ENCODE measurements at places on chromosomes 2 and 18. TPM values are rescaled to one million over a fixed set of nuclear protein-coding genes. Genes with fewer than 3 reads are reported as not detected.

Gene ACVR2A
- 16.8 TPM for total RNA-seq

Gene SMAD7
- 12.2 TPM for total RNA-seq

Gene UBE2F
- 62.9 TPM for total RNA-seq

Gene SCYGR4
- not detected for total RNA-seq

Gene AOX1
- total RNA-seq: 4.7 TPM

Gene ABHD1
- total RNA-seq: not detected

Gene ALPP
- total RNA-seq: not detected

Gene ASB18
- not detected for total RNA-seq

Gene MC2R
- total RNA-seq: not detected

Gene CNTNAP5
- not detected for total RNA-seq

Gene HOXD4
- total RNA-seq: not detected

GRCh38 chr2:119786295-119786694 lies 26.6 kb downstream of the PTPN4 start:
- DNase-seq: no peak
- H3K27me3 ChIP-seq: no peaks in the 10 kb centered on the region
- H3K27ac ChIP-seq: no peak overlapping the region
- peaks cover 11% of the 10 kb centered on the region for H3K36me3 ChIP-seq
- no peaks in the 10 kb centered on the region for H3K4me1 ChIP-seq

- DNase-seq: no peak
- no peaks in the 10 kb centered on the region for H3K36me3 ChIP-seq
- no peaks in the 10 kb centered on the region for H3K27me3 ChIP-seq
- no peak overlapping the region for H3K4me3 ChIP-seq
Measured at GRCh38 chr2:23541503-23542229, 156.7 kb downstream of the KLHL29 start.

DNA sequence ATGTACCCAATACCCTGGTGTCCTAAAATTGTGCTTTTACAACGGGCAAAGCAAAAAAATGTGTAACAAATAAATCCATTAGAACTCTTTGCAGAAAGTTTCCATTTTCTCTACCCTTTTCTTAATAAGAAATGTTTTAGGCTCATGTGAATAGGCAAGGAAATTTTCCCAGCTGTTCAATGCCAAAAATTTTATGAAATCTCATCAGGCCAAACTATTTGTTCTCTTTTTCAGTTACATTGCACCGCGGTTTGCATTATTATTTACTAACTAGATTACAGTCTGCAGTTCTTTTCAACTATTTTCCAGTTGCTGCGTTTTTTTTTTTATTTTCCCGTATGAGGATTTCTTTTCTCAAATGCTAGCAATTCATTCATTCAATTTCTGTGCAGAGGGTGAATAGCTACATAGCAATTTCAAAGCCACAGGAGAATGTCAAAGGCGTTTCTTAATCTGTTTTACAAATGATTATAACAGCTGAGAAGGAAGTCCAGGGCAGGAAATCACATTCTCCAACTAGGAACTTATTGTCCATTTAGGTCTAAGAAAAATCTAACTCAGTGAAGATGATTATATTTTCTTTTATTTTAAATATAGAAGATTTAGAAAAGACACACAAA lies 367.5 kb upstream of the MMADHC start:
- no peaks in the 10 kb centered on the region for H3K27me3 ChIP-seq
- H3K36me3 ChIP-seq: no peaks in the 10 kb centered on the region
- DNase-seq: no peak
- no peak overlapping the region for H3K4me3 ChIP-seq

DNA sequence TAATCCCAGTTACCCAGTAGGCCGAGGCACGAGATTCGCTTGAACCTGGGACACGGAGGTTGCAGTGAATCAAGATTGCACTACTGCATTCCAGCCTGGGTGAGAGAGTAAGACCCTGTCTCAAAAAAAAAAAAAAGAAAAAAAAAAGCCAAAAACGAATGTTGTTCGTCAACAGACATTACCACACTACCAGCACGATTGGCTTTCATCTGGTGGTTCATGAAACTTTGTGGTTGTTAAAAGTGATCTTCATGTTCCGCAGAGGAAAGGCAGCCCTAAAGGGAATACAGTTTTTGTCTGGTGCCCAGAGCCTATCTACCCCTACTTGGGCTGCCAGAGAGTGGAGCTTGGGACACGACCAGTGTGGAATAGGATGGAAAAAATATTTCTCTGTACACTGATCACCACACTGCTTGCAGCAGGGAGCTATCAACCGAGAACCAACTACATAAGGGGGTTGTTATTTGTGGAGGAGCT lies 13.6 kb upstream of the CXCR4 start:
- no peaks in the 10 kb centered on the region for H3K36me3 ChIP-seq
- H3K4me3 ChIP-seq: no peak overlapping the region
- peak overlapping the region; percentile 56 for H3K27ac ChIP-seq
- peaks cover 16% of the 10 kb centered on the region for H3K27me3 ChIP-seq
- H3K4me1 ChIP-seq: no peaks in the 10 kb centered on the region

DNA sequence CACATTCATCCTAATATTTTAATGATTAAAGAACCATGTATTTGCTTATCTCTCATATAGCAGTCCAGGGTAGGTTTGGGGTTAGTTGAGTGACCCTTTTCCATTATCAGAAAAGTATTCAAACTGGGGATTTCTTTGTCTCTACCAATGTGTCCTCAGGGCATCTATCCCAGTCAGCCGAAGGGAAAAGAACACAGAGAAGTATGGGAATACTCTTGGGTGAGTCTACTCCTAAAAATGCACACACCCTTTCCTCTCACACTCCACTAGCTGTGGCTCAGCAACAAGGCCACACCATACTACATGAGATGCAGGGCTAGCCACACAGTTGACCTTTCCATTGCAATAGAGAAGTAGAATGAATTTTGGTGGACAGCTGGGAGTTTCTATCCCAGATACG lies 114.3 kb downstream of the NXPH2 start:
- DNase-seq: no peak
- no peaks in the 10 kb centered on the region for H3K36me3 ChIP-seq
- H3K27ac ChIP-seq: no peak overlapping the region
- H3K4me3 ChIP-seq: no peak overlapping the region
- H3K4me1 ChIP-seq: no peaks in the 10 kb centered on the region

DNA sequence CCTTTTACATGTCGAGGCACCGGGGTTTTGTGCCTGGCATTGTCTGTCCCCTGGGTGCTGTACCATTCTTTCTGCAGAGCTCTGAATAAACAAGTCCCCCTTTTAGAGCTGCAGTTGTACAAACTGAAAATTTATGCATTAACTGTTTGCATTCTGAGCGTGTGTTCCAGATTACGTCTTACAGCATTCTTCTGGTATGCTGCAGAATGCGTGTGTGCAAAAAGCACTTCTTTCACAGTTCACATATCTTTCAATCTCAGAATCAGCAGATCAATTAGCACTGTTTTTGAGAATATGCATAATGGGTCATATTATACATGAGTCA lies 27.5 kb downstream of the MEIS1 start:
- no peak overlapping the region for H3K27ac ChIP-seq
- no peak for DNase-seq
- H3K27me3 ChIP-seq: no peaks in the 10 kb centered on the region
- H3K4me1 ChIP-seq: no peaks in the 10 kb centered on the region
- H3K4me3 ChIP-seq: no peak overlapping the region

DNA sequence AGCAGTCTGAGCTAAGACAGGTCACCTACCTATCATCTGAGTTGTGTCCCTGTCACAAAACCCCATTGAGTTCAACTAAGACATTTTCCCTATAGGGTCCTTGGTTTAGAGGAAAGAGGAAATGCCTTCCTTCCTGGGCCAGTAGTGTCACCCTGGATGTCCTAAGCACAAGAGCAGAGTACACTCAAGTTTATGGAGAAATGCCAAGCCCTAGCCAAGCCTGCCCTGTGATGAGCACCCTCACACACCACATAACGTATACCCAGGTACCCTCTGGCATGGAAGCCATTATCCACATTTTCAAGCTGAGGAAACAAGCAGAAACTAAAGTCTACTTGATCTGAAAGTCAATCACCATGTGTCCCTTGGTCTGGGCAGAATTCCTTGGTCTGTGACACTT lies 37.3 kb downstream of the SUCLG1 start:
- no peak overlapping the region for H3K4me3 ChIP-seq
- no peak for DNase-seq
- H3K27me3 ChIP-seq: no peaks in the 10 kb centered on the region
- no peak overlapping the region for H3K27ac ChIP-seq
- H3K36me3 ChIP-seq: peaks cover 49% of the 10 kb centered on the region
- H3K4me1 ChIP-seq: no peaks in the 10 kb centered on the region

- DNase-seq: no peak
- H3K4me3 ChIP-seq: no peak overlapping the region
- no peaks in the 10 kb centered on the region for H3K36me3 ChIP-seq
- no peaks in the 10 kb centered on the region for H3K4me1 ChIP-seq
- H3K27me3 ChIP-seq: no peaks in the 10 kb centered on the region
Measured at GRCh38 chr2:15982285-15983044, 42.1 kb downstream of the MYCN start.

GRCh38 chr18:65425366-65425765 lies 325.4 kb upstream of the CDH7 start:
- no peak for DNase-seq
- H3K27me3 ChIP-seq: no peaks in the 10 kb centered on the region
- no peak overlapping the region for H3K27ac ChIP-seq
- H3K36me3 ChIP-seq: no peaks in the 10 kb centered on the region
- H3K4me3 ChIP-seq: no peak overlapping the region

DNA sequence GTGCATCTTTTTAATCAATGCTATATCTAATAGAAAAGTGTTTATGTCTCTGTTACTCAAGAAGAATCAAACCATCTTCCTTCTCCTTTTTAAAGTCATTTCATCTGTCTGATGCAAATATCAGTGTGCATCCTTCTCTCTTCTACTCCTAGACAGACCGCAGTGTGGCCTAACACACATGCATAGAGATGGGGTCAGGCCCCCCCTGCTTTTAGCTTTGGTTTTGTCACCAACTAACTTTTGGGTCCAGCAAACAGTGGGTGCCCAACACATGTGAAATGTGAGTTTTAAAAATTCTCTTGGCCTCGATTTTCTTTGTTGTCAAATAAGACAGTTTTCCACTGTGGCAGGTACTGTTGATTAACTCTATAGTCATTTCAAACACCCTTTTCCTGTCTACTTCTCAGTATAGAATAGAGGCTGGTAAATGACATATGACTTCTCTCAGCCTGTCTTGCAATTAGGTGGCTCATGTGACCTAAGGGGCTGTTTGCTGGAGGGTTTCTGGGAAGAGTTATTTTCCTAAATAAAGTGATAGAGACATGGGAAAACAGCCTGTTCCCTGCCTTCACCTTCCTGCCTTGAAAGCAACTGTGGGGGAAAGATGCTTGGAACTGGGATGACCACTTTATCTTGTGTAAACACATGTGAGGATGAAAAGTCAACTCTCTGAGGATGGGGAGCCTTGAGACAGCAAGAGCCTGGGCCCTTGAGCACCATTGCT lies 65.7 kb upstream of the DARS1 start:
- no peak for DNase-seq
- no peak overlapping the region for H3K27ac ChIP-seq
- H3K4me1 ChIP-seq: no peaks in the 10 kb centered on the region
- no peaks in the 10 kb centered on the region for H3K27me3 ChIP-seq
- H3K4me3 ChIP-seq: no peak overlapping the region
- no peaks in the 10 kb centered on the region for H3K36me3 ChIP-seq

GRCh38 chr2:224041554-224041953 lies 2.5 kb upstream of the SERPINE2 start:
- H3K27me3 ChIP-seq: no peaks in the 10 kb centered on the region
- peaks cover 18% of the 10 kb centered on the region for H3K4me1 ChIP-seq
- H3K36me3 ChIP-seq: no peaks in the 10 kb centered on the region
- DNase-seq: no peak
- H3K27ac ChIP-seq: no peak overlapping the region
- H3K4me3 ChIP-seq: no peak overlapping the region

- DNase-seq: no peak
- H3K27ac ChIP-seq: no peak overlapping the region
- no peak overlapping the region for H3K4me3 ChIP-seq
- no peaks in the 10 kb centered on the region for H3K4me1 ChIP-seq
- no peaks in the 10 kb centered on the region for H3K27me3 ChIP-seq
Measured at GRCh38 chr18:24443870-24444269, 16.6 kb upstream of the HRH4 start.

DNA sequence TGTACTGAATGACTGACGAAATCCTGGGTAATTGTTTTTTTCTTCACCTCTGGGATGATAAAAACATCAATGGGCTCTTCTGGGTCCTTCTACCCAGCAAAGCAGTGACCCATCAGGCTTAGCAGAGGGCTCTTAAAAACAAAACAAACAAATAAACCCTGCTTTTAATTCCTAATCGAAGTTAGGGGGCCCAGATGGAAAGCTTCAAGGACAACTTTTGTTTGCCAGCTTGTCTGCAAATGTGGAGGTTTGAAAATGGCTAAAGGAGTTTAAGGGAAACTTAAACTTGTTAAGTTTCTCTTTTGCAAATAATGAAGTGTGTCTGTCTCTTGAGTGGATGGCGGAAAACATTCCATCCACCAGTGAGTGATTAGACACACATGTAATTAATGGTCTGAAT lies 327.2 kb downstream of the SATB2 start:
- H3K4me1 ChIP-seq: no peaks in the 10 kb centered on the region
- no peak overlapping the region for H3K4me3 ChIP-seq
- H3K27me3 ChIP-seq: no peaks in the 10 kb centered on the region
- no peaks in the 10 kb centered on the region for H3K36me3 ChIP-seq
- DNase-seq: no peak

- no peaks in the 10 kb centered on the region for H3K4me1 ChIP-seq
- H3K36me3 ChIP-seq: no peaks in the 10 kb centered on the region
- H3K27me3 ChIP-seq: no peaks in the 10 kb centered on the region
- DNase-seq: no peak
- H3K4me3 ChIP-seq: no peak overlapping the region
Measured at GRCh38 chr18:44871771-44872170, 191.1 kb downstream of the SETBP1 start.

GRCh38 chr2:143694335-143694734 lies 565.1 kb downstream of the ARHGAP15 start:
- H3K4me3 ChIP-seq: no peak overlapping the region
- no peaks in the 10 kb centered on the region for H3K36me3 ChIP-seq
- H3K4me1 ChIP-seq: no peaks in the 10 kb centered on the region
- H3K27ac ChIP-seq: no peak overlapping the region
- DNase-seq: no peak

DNA sequence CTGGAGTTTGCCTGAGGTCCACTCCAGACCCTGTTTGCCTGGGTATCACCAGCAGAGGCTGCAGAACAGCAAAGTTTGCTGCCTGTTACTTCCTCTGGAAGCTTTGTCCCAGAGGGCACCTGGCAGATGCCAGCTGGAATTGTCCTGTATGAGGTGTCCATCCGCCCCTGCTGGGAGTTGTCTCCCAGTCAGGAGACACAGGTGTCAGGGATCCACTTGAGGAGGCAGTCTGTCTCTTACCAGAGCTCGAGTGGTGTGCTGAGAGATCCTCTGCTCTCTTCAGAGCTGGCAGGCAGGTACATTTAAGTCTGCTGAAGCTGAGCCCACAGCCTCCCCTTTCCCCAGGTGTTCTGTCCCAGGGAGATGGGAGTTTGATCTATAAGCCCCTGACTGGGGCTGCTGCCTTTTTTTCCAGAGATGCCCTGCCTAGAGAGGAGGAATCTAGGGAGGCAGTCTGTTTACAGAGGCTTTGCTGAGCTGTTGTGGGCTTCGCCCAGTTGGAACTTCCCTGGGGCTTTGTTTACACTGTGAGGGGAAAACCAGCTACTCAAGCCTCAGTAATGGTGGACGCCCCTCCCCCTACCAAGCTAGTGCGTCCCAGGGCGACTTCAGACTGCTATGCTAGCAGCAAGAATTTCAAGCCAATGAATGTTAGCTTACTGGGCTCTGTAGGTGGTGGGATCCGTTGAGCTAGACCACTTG lies 34.7 kb downstream of the TFPI start:
- no peak for DNase-seq
- no peaks in the 10 kb centered on the region for H3K27me3 ChIP-seq
- no peak overlapping the region for H3K4me3 ChIP-seq
- H3K4me1 ChIP-seq: no peaks in the 10 kb centered on the region

Measured in esophagus squamous epithelium (tissue), 5 donors.